GM23248 (cell line): ENCODE measurements at places on chromosomes 7 and 10. TPM values are rescaled to one million over a fixed set of nuclear protein-coding genes. Genes with fewer than 3 reads are reported as not detected.

HOXA13 gene
- 0.13 and 0.43 TPM in 2 replicates for total RNA-seq

CYP2C8 gene
- not detected in 2 replicates for total RNA-seq

APBB1IP gene
- total RNA-seq, result 7.3 and 9.4 TPM in 2 replicates

METTL27 gene
- total RNA-seq, result 3.5 and 5.3 TPM in 2 replicates

TMEM168 gene
- 17.3 and 21.4 TPM in 2 replicates for total RNA-seq

STEAP1B gene
- 31.6 and 45.1 TPM in 2 replicates for total RNA-seq

RARRES2 gene
- total RNA-seq, result not detected in 2 replicates

AKAP9 gene
- 24.1 and 24.7 TPM in 2 replicates for total RNA-seq

ING3 gene
- 10.1 and 13.3 TPM in 2 replicates for total RNA-seq

SMIM30 gene
- total RNA-seq, result 60.3 and 63.9 TPM in 2 replicates

PLXDC2 gene
- 2.3 and 3.5 TPM in 2 replicates for total RNA-seq

GATA3 gene
- total RNA-seq, result not detected in 2 replicates

GRCh38 chr10:73591935-73592699 is 975 bp upstream of the USP54 start:
- peak; percentile 16 for DNase-seq

DNA sequence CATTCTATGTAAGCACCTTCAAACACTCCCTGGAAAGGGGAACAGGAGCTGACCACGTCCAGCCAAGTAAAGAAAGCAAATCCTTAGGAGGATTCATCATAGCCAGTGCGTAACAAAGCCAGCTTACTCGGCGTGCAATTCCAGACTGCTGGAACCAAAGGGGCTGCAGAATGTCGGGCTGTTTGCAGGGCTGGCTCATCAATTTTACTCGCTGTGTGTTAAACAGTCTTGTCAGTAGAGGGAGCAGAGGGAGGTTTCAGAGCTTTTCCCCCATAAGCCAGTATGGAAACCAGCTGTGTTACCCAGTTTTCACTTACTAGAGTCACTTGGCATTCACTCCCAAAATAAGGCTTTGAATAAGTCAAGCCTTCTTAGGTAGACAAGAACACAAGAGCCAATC is 127.1 kb downstream of the KMT2E start:
- DNase-seq, result peak; percentile 64

DNA sequence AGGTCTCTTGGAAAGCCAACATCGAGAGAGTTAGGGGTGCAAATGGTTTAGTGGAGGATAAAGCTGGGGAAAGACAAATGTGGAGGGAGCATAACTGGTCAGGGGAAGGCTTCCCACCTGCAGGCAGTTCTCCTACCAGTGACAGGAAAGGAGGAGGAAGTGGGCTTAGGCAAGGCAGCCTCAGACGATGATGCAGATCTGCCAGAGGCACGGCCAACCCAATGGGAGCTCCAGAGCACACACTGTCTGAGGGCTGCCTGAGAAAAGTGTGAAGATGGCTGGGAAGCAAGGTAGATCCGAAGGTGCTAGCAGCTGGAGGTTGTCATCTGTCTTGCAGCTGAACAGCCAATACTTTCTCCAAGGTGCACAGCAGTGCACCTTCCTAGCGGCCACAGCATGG is 178.8 kb downstream of the C7orf25 start:
- no peak for DNase-seq

DNA sequence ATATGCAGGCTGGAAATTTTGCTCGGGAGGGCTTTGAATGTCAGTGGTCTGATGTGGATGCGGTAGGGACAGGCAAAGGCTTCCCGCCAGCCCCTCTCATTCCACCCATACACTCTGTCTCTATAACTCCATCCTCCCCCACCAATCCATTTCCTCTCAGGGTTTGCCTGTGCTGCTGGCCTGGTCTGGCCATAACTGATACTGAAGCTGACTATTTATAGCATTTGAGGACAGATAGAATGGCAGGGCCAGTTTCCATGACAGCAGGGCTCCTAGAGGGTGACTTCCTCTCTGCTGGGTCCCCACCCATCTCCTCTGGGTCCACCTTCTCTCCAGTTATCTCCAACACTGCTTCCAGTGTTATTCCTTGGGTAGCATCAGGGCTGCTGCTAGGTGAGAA is 6.6 kb upstream of the PDLIM1 start:
- DNase-seq, result no peak

DNA sequence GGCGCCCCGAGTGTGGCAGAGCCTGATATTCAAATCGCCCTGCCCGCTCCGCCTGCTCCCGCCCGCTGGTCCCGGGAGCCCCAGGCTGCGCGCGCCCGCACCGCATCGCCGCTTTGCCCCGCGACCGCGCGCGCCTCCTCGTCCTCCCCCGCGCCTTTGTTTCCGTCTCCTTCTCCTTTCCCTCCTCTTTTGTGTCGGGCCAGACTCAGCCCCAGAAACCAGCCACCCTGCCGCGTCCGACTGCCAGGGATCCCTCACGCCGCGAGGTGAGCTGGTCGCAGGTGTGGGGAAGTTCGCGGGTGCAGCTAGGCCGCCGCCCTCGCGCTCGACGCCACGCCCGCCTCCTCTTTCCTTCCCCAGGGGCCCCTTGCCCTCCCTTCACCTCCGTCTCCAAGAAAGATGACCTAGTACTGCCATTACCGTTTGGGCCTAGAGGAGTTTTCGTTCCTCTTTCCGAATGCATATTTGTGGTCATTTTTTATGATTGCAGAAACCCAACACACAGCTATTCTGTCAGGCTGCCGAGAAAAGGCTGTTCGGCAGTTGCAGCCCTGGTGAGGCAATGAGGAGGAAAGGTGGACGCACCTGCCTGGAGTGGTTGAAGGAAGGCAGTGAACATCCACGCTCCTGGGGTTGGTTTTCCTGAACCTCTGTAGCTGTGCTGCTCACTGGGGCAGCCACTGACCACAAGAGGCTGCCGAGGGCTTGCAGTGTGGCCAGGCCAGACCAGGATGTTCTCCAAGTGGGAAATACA is 107.3 kb downstream of the SNX10 start:
- DNase-seq, result peak; percentile 69

DNA sequence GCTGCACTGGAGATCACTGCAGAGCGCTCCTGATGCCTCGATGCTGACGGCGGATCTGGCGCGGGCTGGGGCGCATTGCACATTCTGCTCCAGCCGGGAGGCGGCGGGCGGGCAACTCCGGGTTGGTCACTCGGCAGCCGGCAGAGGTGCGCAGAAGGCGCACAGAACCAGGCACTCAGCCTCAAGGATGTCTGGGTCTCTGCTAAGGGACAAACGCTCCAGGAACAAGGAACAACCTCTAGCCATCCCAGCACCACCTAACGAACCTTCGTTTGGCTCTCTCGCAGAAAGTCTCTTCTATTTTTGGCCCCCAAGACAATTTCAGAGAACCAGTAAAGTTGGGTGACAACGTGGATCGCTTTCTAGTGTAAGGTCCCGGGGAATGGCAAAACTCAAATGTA is 254.6 kb downstream of the OTUD1 start:
- DNase-seq, result peak; percentile 10

- no peak for DNase-seq
Observed at GRCh38 chr10:75616874-75617478, 185.6 kb downstream of the LRMDA start.

- no peak for DNase-seq
Observed at GRCh38 chr7:155868955-155869783, 56.9 kb upstream of the SHH start.

- no peak for DNase-seq
Observed at GRCh38 chr7:8435590-8436545, 2.5 kb downstream of the NXPH1 start.

- DNase-seq, result no peak
Observed at GRCh38 chr10:80529604-80530003, 8.1 kb upstream of the SH2D4B start.

GRCh38 chr10:103082683-103083082 is 110.4 kb downstream of the NT5C2 start:
- no peak for DNase-seq

DNA sequence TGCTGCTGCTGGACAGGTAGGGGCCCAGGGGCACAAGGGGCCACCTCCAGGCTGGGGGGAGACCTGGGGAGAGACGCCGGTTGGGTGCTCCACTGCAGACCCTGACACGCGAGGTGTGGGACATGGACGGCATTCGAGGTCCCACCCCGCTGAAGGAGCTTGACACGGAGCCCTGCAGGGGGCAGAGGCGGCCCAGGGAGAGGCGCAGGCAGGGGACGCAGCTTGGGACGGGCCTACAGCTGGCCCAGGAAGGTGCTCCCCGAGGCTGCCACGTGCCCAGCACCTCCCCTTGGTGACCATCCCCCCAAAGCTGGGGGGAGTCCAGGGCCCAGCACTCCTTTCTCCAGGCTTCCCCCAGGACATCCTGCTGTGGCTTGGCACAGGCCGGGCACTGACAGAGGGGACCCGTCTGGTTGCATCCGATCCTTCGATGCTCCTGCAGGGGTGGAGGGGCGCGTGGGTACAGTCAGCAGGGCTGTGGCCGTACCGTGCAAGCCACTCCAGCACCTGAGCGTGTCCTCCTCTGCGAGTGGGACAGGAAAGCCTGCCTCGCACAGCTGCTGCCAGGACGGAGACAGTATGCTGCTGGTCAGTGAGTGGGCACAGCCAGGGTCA is 174.4 kb downstream of the ELFN1 start:
- DNase-seq, result no peak

GRCh38 chr10:132654708-132655661 is 117.4 kb downstream of the INPP5A start:
- peak; percentile 77 for DNase-seq

- DNase-seq, result no peak
Observed at GRCh38 chr7:70730451-70731110, 401.4 kb upstream of the GALNT17 start.

GRCh38 chr7:94655848-94656657 is at the start of gene SGCE:
TSS of gene SGCE (minus strand) at chr7:94656133. CDS start at chr7:94656098, 35 bp downstream.
- peak; percentile 87 for DNase-seq

DNA sequence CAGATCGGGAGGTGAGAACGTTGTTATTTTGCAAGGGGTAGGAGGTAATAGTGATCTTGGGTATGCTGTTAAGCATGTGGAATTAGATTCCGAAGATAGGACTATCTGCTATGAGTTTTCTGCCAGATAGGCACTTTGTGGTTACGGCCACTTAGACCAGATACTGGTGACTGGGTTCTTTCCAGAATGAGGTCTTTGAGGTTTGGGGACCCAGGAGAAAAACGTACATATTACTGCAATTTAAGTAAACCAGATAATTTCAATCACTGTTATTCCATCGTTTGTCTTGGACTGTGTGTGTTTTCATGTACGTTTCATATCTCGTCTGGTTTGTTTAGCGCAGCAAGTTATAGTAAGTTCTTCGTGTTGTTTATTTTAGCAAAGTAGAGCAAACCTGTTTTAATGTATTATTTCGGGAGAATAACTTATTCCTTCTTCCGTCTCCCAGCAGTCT is 312 bp downstream of the ARL4A start:
- no peak for DNase-seq

DNA sequence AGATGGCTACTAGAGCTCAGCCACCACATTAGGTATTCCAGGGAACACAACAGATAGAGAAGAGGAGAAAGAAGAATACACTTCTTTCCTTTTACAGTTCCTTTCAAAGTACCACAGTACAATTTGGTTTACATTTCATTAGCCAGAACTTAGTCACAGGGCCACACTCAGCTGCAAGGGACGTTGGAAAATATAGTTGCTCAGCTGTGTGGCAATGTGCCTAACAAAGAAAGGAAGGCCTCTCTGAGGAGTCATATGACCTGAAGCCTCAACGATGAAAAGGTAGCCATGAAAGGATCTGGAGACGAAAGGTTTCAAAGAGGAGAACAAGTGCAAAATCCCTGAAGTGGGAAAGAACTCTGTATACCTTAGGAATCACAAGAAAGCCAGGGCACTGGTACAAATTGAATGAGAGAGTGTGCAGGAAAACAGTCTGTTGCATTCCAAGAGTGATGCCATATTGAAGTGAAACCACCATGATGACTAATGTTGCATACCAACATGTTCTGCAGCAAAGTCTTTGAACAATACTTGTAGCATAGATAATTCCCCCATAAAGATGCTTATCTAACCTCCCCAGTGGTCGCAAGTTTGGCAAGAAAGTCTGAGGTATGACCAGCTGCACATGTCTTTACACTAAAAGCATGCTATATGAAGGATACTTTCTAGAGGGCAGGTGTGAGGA is 278.9 kb downstream of the HPSE2 start:
- peak; percentile 23 for DNase-seq

DNA sequence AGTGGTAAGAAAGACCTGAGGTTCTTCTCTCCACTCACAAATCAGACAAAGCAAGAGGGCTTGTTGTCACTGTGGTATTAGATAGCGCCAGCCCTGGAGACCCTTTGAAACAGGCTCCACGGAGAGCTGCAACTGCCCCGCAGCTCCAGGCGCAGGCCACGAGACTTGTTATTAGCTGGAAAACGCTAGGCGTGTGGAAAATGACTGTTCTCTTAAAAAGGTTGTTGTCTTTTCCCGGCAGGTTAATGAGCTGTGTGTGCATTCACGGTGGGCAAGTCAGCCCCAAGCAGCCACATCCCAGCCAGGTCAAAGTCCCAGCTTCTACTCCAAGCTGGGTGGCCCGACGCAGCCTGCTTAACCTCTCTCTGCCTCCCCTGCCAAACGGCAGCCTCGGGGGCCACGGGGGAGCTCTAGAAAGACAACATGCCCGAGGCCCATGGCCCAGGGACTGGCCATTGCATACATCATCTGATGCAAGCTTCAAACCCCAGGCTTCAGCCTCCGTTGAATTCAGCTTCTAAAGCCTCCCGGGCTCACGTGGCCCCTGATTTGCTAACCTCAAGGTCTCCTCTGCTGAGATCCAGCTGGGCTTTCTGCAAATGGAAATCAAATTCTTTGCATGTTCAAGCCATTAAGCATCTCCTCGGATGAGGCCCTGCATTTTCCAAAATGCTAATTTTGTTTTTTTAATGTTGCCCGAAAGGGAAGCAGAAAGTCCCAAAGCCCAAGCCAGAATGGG is 61.3 kb upstream of the DNAAF5 start:
- peak; percentile 21 for DNase-seq

DNA sequence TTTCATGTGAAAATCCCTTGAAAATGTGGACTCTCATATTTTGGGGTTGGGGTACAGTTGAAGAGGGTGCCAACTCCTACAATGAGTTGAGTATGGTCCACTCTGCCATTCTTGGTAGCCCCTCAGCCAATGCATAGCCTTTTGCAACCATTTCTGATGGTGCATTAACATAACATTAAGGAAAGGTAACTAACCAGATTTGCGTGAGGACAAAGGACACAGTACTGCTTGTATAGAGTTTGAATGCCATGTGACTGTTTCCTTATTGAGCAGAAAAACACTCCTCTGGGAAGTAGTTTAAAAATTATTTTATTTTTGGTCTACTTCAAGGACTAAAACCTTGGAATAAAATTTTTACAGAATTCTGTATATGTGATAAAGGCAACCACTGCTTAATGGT is 107.9 kb downstream of the HIBADH start:
- no peak for DNase-seq

DNA sequence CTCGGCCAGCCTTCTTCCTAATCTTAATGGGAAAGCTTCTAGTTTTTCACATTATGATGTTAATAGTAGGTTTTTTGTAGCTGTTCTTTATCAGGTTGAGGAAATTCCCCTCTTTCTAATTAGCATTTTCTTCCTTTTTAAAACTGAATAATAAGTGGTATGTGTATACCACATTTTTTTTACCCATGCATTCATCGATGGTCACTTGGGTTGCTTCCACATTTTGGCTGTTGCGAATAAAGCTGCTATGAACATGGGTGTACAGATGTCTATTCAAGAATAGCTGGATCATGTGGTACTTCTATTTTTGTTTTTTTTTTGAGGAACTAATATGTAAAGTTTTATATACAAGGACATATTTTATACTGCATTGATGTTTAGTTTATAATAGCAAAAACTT is 44.3 kb downstream of the NRF1 start:
- no peak for DNase-seq
